ENCODE measurements at places on chromosomes 6 and 20.

- DNase-seq: no peak
Measured at GRCh38 chr6:3592371-3592941, 135.6 kb upstream of the SLC22A23 start.

DNA sequence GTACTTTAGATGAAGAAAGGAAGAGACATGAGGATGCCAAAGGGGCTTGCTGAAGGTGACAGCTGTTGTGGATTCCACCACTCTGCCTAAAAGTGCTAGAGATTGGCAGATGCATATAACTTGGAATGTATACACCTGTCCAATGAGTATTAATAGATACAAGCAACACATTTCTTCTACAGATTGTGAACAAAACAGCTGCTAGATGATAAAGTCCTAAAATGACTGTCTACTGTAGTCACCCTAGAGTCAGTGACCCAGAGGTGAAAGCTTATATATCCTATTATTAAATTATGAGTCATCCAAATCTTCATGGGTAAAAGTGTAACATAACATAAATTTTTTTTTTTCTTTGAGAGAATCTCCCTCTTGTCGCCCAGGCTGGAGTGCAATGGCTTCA, 5.2 kb downstream of the RNF217 start:
- DNase-seq: no peak

- DNase-seq: no peak
Measured at GRCh38 chr20:38900606-38901005, 25.6 kb upstream of the FAM83D start.

GRCh38 chr20:47263465-47264084, 92.9 kb downstream of the ZMYND8 start:
- DNase-seq: no peak

DNA sequence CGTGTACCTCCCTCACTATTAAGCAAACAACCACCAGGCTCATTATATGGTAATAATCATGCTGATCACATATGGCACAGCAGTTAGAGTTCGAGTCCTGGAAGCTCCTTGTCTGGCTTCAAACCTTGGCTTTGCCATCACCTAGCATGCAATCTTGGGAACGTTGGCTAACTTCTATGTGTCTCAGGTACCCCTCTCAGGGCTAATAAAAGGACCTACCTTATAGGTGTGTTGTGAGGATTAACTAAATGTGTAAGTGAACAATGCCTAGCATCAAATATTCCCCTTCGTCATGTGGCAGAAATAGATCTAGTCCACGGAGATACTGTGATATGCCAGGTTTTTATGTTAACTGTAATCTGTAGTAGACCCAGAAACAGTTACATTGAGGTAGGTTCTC, 10.4 kb downstream of the CYP24A1 start:
- DNase-seq: no peak

DNA sequence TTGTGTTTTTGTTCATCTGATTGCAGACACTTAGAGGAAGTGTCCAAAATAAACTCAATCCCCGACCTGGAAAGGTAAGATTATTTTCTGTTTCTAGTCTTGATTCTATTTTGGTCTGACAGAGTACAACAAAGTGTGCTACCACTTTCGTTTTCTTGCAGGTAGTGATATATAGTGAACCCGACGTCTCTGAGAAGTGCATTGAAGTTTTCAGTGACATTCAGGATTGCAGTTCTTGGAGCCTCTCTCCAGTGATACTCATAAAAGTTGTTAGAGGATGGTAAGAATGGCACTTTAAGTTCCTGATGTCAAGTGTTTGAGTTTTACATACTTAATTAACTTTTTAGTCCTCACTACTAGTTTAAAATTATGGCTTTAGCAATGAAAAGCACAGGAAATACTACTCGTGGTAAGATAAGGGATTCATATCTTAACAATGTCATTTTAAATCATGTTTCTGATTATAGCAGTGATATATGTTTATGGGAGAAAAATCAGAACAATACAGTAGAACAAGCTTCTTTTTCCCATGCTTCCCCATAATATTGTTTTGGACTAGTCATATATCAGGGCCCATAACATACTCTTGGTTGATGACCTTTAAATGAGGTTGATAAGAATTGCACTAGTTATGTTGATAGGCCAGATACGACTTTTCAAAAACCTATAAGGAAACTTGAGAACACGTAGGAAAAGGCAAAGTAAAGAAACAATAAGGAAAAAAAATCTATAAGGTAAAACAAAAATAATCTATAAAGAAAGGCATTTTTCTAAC, 104.0 kb downstream of the RTN4IP1 start:
- DNase-seq: no peak

GRCh38 chr20:56091628-56092234, 86.4 kb upstream of the CBLN4 start:
- no peak for DNase-seq

- DNase-seq: no peak
Measured at GRCh38 chr6:83974409-83975050, 59.0 kb upstream of the MRAP2 start.

Measured in COLO829 (cell line).